ENCODE measurements at places on chromosomes 12 and 14. TPM values are rescaled to one million over a fixed set of nuclear protein-coding genes. Genes with fewer than 3 reads are reported as not detected.

Gene KCNC2
- total RNA-seq = not detected

Gene MFAP5
- total RNA-seq = 18.9 TPM

Gene RNASE1
- 47.4 TPM for total RNA-seq

Gene SCN8A
- not detected for total RNA-seq

Gene BATF
- 55.7 TPM for total RNA-seq

Gene PLCZ1
- not detected for total RNA-seq

Gene TM9SF1
- total RNA-seq = 41.2 TPM

Gene GPR84
- not detected for total RNA-seq

Gene OLR1
- total RNA-seq = 22.4 TPM

- no peak overlapping the region for H3K4me3 ChIP-seq
- DNase-seq = no peak
- no peaks in the 10 kb centered on the region for H3K27me3 ChIP-seq
- H3K4me1 ChIP-seq = no peaks in the 10 kb centered on the region
These were observed 70.0 kb downstream of the PDE3A start for GRCh38 chr12:20438299-20438779.

GRCh38 chr12:9106067-9106466 lies 9.7 kb downstream of the A2M start:
- H3K36me3 ChIP-seq = no peaks in the 10 kb centered on the region
- no peak for DNase-seq
- no peak overlapping the region for H3K27ac ChIP-seq
- H3K4me1 ChIP-seq = no peaks in the 10 kb centered on the region

- DNase-seq = no peak
- H3K4me1 ChIP-seq = peaks cover 2% of the 10 kb centered on the region
- no peak overlapping the region for H3K4me3 ChIP-seq
- H3K36me3 ChIP-seq = no peaks in the 10 kb centered on the region
- no peak overlapping the region for H3K27ac ChIP-seq
- no peaks in the 10 kb centered on the region for H3K27me3 ChIP-seq
These were observed 33.0 kb downstream of the ARL6IP4 start for GRCh38 chr12:123013185-123014095.

DNA sequence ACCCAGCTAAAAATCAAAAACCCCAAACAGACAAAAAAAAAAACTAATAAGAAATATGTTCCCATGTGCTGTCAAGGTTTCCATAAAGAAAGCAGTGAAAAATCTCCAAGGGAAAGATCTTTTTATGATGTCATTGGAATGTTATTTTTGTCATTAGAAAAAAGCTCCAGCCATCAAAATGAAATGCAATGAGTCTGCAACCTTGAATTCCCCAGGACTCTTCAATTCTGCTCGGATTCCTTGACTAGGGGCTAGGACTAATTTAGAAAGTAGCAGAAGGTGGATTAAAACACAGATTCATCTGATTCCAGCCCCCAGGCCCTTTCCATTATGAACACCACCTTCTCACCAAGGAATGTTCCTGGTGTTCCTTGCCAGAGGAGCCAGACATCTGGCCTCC lies 6.0 kb upstream of the PCNX1 start:
- no peak overlapping the region for H3K27ac ChIP-seq
- H3K4me1 ChIP-seq = 0 out of 2 replicates have a peak, but pooled peaks cover 6% of the 10 kb centered on the region
- H3K36me3 ChIP-seq = no peaks in the 10 kb centered on the region
- DNase-seq = no peak
- H3K27me3 ChIP-seq = no peaks in the 10 kb centered on the region

DNA sequence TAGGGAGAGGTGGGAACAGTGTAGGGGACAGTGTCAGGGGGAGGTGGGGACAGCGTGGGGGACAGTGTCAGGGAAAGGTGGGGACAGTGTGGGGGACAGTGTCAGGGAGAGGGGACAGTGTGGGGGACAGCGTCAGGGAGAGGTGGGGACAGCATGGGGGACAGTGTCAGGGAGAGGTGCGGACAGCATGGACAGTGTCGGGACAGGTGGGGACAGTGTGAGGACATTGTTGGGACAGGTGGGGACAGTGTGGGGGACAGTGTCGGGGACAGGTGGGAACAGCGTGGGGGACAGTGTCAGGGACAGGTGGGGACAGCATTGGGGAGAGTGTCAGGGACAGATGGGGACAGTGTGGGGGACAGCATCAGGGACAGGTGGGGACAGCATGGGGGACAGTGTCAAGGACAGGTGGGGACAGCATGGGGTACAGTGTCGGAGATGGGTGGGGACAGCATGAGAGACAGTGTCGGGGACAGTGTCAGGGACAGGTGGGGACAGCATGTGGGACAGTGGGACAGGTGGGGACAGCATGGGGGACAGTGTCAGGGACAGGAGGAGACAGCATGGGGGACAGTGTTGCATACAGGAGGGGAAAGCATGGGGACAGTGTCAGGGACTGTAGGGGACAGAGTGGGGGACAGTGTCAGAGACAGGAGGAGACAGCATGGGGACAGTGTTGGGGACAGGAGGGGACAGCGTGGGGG lies 139.0 kb downstream of the TMEM121 start:
- DNase-seq = no peak
- H3K4me3 ChIP-seq = no peak overlapping the region
- H3K36me3 ChIP-seq = no peaks in the 10 kb centered on the region
- H3K4me1 ChIP-seq = no peaks in the 10 kb centered on the region
- H3K27ac ChIP-seq = no peak overlapping the region

- no peak overlapping the region for H3K4me3 ChIP-seq
- DNase-seq = no peak
- H3K4me1 ChIP-seq = no peaks in the 10 kb centered on the region
- H3K27ac ChIP-seq = no peak overlapping the region
- H3K36me3 ChIP-seq = no peaks in the 10 kb centered on the region
These were observed 424.2 kb downstream of the BCL11B start for GRCh38 chr14:98847521-98848468.

DNA sequence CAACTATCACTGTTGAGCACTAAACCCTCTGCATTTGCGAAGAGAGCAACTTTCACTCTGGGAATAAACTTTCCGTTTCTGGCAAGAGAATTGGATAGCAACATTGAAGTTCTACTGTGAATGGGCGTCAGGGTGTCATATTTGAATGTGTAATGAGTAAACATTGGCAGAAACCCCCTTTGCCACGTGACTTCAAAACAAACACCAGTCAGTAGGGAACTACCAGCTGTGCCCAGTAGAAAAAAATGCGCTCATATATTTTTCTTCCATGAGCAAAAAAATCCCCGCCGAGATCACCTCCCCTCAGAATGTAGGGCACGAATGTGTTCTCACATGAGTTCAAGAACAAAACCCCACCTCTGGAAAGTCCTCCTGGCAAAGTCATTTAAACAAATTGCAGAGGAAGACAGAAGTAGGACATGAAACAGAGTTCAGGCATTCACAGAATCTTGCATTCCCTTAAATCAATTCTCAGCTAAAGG lies 80.6 kb downstream of the BTG1 start:
- H3K27me3 ChIP-seq = no peaks in the 10 kb centered on the region
- no peak overlapping the region for H3K4me3 ChIP-seq
- peaks cover 5% of the 10 kb centered on the region for H3K4me1 ChIP-seq
- H3K36me3 ChIP-seq = no peaks in the 10 kb centered on the region

GRCh38 chr14:61750708-61751474 lies 11.3 kb upstream of the SNAPC1 start:
- peak overlapping the region; percentile 89 for H3K27ac ChIP-seq
- peak overlapping the region; percentile 67 for H3K4me3 ChIP-seq
- DNase-seq = peak; percentile 95
- peaks cover 88% of the 10 kb centered on the region for H3K4me1 ChIP-seq

DNA sequence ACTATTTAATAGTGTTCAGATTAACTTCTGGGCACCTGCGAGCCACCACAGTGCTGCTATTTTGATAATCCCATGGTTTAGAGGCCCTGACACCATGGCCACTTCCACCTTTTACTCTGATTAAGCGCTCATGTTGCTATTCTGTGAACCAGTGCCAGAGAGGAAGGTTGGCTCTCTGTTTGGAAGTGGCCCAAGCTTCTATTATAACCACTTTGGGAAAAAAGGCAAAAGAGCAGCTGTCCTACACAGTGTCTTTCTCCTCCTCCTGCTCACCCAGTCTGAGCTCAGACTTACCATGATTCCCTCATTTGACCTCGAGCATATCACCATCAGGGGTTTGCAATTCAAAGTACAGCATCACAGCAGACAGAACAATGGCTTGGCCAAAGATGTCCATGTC lies 23.3 kb downstream of the DYRK2 start:
- DNase-seq = no peak
- no peaks in the 10 kb centered on the region for H3K4me1 ChIP-seq
- no peak overlapping the region for H3K27ac ChIP-seq
- H3K27me3 ChIP-seq = no peaks in the 10 kb centered on the region
- H3K36me3 ChIP-seq = no peaks in the 10 kb centered on the region
- H3K4me3 ChIP-seq = no peak overlapping the region

DNA sequence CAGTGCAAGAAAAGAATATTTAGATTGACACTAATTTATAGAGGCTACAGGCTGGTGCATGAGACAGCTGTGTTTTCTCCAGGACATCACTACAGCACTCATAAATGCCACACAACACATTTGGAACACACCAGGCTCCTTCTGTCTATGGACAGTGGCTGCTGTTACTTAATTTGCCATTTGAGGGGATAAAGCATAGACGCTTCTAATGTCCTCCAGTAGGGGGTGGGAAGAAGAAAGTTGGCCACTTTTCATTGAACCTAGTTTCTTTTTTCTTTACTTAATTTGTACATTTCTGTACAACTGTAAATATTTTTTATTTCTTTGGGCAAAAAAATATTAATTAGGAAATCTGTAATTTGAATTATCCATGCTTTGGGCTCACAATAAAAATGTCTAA lies 12.4 kb upstream of the RTN1 start:
- no peaks in the 10 kb centered on the region for H3K27me3 ChIP-seq
- no peaks in the 10 kb centered on the region for H3K36me3 ChIP-seq
- no peak overlapping the region for H3K4me3 ChIP-seq
- no peaks in the 10 kb centered on the region for H3K4me1 ChIP-seq
- no peak for DNase-seq

DNA sequence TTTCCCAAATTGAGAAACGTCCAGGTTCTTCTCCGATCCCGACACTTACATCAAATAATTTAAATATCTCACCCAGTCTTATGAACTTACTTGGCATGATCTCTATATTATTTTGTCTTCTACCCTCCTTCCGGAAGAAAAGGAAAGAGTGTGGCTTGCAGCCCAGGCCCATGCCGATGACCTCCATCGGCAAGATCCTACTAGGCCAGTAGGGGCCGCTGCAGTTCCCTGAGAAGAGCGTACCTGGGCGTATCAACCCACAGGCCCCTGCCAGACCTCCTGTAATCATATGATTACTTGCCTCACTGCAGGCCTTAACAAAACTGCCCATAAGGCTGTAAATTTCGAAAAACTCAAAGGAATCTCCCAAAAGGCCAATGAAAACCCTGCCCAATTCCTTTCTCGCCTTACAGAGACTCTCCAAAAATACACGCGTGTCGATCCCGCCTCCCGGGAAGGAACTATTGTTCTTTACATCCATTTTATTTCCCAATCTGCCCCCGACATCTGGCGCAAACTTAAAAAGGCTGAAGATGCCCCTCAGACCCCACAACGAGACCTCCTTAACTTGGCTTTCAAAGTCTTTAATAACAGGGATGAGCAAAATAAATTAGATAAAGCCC lies 69.6 kb downstream of the MOK start:
- no peak overlapping the region for H3K4me3 ChIP-seq
- H3K27ac ChIP-seq = peak overlapping the region; percentile 7
- H3K27me3 ChIP-seq = no peaks in the 10 kb centered on the region
- peak; percentile 92 for DNase-seq
- no peaks in the 10 kb centered on the region for H3K36me3 ChIP-seq
- H3K4me1 ChIP-seq = peaks cover 4% of the 10 kb centered on the region

GRCh38 chr12:56632701-56633467 lies 2.8 kb upstream of the BAZ2A start:
- H3K36me3 ChIP-seq = peaks cover 2% of the 10 kb centered on the region
- no peaks in the 10 kb centered on the region for H3K27me3 ChIP-seq
- H3K27ac ChIP-seq = no peak overlapping the region
- DNase-seq = no peak

DNA sequence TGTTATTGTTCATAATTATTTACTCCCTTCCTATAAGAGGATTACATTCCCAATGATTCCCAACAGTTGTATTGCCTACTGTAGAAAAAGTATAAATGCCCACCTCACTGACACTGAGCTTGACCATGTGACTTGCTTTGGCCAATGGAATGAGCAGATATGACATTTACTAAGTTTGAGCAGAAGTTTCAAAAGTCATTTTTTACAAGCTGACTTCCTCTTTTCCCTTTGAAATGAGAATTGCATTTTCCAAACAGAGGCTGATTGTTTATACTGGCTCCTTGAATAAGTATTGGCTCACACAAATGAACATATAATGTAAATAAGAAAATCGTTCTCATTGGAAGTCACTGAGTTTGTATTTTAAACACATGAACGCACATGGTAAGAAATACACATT lies 116.4 kb upstream of the LRFN5 start:
- no peak overlapping the region for H3K27ac ChIP-seq
- no peaks in the 10 kb centered on the region for H3K27me3 ChIP-seq
- H3K4me3 ChIP-seq = no peak overlapping the region
- H3K4me1 ChIP-seq = no peaks in the 10 kb centered on the region
- no peak for DNase-seq
